ENCODE measurements at places on chromosomes 4 and X.

DNA sequence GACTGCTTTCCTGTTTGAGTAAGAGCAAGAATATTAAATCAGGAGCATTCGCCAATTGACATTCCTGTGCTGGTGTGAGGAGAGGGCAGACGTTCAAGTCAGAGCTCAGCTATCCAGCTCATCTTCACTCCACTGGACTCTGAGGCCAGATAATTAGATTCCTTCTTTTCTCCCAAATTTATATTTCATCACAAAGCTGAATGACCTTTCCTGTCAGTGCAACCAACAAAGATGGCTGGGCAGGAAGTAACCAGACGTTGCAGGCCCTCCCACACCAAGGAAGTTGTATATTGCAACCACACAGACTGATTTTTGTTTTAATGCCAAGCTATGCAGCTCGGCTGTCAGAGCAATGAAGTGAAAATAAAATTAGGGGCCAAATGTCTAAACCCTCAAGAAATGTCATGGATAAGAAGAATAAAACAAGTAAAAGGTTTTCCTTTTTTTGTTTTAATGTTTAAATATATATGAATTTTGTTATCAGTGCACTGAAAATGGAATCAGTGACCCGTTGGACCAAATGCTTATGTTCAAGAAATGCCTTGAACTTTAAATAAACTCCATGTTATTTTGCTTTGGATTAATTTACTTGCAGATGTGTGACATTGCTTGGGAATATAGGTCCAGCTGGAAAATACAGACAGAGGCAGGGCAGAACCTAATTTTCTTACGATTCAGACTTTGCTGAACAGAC lies 578.9 kb upstream of the FAT1 start:
- DNase-seq, result no peak

- peak; percentile 97 for DNase-seq
Observed at GRCh38 chr4:40309250-40309774, 25.8 kb upstream of the CHRNA9 start.

- DNase-seq, result no peak
Observed at GRCh38 chr4:88054901-88055300, 47.5 kb downstream of the PKD2 start.

DNA sequence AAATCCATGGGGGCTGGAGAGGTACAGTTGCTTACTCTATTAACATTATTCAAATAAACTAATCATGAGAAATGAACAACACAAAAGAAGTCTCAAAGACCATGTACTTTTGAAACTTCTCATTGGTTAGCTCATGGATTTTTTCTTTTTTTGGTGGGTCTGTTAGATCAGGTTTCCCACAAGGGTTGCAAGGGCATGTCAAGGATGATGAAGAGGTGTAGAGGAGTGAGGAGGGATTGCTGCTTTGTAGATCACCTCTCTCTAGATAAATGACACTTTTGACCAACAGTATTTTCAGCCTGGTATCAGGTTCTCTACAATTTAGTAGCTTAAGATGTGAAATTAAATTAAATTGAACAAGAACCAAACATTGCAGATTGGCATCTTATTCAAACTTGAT lies 417.9 kb upstream of the AGA start:
- DNase-seq, result no peak

- DNase-seq, result no peak
Observed at GRCh38 chrX:31487951-31488350, 416.1 kb upstream of the FTHL17 start.

- no peak for DNase-seq
Observed at GRCh38 chrX:15882704-15883539, 28.3 kb upstream of the AP1S2 start.

- DNase-seq, result no peak
Observed at GRCh38 chr4:96974295-96974694, 1134.4 kb downstream of the PDHA2 start.

DNA sequence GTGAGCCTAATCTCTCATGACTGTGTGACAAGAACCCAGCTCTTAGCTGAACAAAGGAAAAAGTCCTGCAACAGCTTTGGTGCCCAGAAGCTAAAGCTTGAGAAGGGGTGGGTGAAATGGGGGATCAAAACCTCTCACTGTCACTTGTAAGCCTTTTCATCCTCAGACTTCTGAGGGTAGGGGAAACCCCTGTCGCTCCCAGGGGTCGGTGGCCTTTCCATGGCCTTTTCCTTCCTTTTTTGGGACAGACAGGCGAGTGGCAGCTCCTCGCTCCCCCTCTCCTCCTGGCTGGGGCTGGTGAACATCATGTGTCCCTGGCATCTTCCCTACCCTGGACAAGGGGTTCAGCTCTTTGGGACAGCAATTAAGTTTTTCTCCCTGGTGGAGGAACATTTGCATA lies 78.2 kb downstream of the FAM47A start:
- no peak for DNase-seq

DNA sequence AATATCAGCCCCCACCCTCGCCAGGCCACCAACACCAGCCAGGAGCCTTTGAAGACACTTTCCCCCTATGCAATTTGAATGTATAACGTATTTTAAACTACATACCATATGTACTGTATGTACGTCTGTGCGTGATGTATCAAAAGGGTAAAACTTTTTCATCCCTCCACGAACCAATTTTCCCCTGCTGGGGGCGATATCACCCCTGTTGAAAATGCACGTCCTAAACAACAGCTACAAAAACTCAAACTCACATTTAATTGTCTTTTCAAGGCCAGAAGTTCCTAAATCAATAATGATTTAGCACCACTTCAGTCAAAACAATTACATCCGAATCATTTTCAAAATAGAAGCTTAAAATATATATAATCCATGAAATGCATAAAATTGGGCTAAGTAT lies 1.4 kb downstream of the VEGFD start:
- no peak for DNase-seq

- no peak for DNase-seq
Observed at GRCh38 chr4:122759639-122760310, 27.3 kb downstream of the BBS12 start.

- no peak for DNase-seq
Observed at GRCh38 chr4:55758570-55758969, 61.0 kb upstream of the EXOC1L start.

- DNase-seq, result no peak
Observed at GRCh38 chr4:151799417-151800012, 38.7 kb upstream of the GATB start.

GRCh38 chr4:40121515-40121914 lies 64.9 kb downstream of the N4BP2 start:
- no peak for DNase-seq

- DNase-seq, result no peak
Observed at GRCh38 chr4:105509714-105510113, 35.9 kb upstream of the PPA2 start.

GRCh38 chrX:1444561-1445500 lies 7.9 kb downstream of the ASMTL start:
- DNase-seq, result no peak

Measured in activated CD4-positive, alpha-beta T cell treated with anti-CD3 and anti-CD28 coated beads, Interleukin-2, amount 50 U/mL, for 48 hours (primary cell).